ENCODE measurements at places on chromosomes 13 and 19.

- no peak for DNase-seq
Measured at GRCh38 chr13:109819874-109820273, 33.5 kb upstream of the IRS2 start.

DNA sequence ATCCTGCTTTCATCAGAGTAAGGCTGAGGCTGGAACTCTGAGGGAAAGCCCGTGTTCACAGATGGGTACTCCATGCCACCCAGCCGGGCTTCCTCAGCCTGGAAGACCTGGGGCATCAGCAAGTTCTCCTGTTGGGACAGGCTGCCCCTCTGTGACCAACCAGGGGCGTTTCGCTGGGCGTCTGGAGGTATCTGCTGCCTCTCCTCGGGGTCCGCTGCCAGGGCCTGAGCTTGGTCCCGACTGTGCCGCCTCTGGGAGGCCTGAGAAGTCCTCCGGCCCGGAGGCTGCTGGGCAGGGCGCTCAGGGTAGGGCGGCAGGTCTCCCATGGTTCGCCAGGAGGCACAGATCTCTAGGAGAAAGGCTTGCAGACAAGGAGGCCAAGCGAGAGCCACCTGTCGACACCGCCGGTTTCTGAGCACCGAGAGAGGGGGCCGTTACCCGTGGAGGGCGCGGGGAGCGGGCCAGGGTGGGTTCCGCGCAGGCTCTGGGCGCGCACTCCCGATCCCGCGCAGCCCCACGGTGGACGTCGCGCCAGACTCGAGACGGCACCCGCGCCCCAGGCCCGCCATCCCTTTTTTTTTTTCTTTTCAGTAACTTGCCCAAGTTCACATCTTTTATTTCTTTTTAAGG lies at the start of gene RSPH6A:
TSS of gene RSPH6A (minus strand) at position 458 of the 630 bp plus-strand sequence. CDS start at position 326, 132 bp downstream.
- no peak for DNase-seq

DNA sequence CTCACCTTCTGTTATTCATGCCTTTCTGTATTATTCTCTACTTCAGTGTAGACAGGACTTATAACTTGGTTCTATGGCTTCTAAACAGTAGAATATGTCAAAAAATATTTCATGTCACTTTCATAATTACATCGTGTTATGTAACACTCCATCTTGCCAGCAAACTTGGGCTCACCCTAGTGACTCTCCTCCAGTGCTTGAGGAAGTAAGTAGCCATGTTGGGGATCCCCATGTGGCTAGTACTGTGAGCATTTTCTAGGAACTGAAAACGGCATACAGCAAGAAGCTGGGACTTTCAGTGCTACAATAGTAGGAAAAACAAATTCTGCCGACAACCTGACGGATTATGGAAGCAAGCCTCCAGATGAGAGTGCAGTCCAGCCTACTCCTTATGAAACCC lies 495.6 kb downstream of the SLITRK6 start:
- DNase-seq, result no peak

DNA sequence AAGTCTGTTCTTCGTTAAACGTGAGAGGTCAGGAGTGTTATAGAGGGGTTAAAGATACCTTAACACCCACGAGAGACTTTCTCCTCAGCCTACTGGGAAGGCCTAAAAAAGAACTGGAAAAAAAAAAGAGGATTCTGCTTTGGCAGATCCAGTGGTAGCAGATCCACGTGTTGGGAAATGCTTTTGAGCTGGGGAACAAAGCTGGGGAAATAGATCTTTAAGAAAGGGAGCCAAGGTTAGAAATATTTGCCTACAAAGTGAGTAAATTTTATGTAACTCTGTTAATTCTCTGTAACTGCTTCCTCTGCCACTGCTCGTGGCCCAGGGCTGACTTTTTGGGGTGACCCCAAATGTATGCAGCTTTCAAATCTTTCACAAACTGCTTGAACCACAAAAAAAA lies 11.7 kb downstream of the RFX2 start:
- DNase-seq, result no peak

DNA sequence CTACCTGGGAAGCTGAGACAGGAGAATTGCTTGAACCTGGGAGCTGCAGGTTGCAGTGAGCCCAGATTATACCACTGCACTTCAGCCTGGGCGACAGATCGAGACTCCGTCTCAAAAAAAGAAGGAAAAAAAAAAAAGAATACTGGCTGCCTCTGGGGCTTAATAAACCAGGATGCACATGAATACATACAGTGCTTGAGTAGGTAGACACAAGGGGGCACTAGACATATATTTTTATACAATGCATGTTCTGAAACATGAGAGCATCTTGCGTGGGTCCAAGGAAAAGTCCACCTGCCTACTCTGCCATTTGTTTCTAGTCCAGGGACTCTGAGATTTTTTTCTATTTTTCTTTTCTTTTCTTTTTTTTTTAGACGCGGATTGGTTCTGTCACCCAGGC lies 31.2 kb downstream of the KEAP1 start:
- no peak for DNase-seq

DNA sequence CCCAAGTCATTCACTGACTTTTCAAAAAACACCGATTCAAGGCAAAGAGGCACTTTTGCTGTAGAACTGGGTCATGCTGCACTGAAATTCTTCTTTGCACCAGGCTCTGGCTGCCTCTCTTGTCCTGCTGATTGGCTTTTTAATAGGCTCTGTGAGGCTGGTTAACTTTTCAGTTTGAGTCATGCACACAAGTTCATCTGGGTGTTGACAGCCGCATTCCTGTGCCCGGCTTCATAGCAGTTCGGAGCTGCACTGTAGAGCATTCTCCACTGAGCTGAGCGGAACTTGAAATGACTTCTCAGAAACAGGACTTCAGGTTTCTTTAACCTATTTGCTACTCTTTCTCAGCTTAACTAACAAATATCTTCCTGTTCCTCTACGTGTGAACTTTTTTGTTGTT lies 978.3 kb downstream of the UQCRFS1 start:
- DNase-seq, result no peak

DNA sequence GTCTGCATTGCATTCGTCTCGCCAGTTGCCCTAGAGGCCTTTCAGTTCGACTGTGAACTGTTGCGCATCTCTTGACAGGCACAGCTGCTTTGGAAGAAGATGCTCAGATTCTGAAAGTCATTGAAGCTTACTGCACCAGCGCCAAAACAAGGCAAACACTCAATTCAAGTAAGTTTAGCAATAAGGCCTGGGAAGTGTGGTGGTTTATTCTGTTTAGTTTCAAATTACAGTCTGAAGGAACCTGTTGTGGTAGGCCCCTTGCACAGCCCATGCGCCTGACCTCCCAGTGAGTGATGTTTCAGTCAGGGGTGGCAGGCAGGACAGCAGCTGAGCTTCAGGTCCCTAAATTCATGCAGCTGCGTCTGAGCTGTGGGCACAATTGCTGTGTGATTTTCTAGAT lies 32.2 kb upstream of the TEX29 start:
- DNase-seq, result no peak

- peak; percentile 46 for DNase-seq
Measured at GRCh38 chr19:7494416-7495098, 5.7 kb upstream of the PEX11G start.

DNA sequence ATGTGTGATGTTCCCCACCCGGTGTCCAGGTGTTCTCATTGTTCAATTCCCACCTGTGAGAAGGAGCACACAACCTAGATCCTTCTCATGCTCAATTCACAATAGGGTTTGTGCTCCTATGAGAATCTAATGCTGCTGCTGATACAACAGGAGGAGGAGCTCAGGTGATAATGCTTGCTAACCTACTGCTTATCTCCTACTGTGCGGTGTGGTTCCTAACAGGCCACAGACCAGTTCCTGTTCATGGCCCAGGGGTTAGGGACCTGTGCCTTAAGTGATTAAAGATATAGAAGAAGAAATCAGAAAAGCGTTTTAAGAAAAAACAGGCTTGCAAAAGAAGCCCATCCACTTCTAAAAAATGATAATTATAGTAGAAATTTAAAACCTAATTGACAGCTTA lies 17.5 kb downstream of the DLEU7 start:
- DNase-seq, result no peak

DNA sequence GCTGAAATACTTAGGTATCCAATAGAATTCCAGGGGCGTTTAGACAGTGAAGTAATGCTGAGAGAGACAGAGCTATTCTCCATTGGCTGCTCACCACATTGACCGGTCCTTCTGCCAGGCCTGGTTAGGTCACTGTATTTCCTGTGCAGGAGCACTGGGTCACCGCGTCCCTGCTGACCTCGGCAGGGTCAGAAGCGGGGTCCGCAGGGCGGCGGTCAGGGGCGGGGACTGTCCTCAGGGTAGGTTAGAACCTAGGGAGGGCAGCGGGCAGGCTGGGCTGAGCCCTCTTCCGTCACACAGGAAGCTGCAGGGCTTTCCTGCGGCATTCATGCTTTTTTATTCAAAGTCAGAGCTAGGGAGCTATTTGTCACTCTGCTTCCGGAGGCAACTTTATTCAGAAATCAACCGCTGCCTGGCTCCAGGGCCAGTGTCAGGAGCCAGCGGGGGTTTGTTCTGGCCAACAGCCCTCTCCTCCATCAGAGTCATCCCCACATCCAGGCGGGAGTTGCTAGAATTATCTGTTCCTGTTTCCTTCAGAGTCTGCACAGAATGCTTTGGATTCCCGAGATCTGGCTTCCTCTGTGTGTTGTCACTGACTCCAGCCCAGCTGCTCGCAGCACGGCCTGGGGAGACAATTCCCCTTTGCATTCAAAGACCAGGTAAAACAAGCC lies 81.2 kb upstream of the WASF3 start:
- no peak for DNase-seq

- peak; percentile 68 for DNase-seq
Measured at GRCh38 chr19:11355160-11356073, at the start of gene PLPPR2. Gene PLPPR2, plus strand, starts transcription at chr19:11355432. Its CDS starts 2,242 bp downstream, at chr19:11357674.

DNA sequence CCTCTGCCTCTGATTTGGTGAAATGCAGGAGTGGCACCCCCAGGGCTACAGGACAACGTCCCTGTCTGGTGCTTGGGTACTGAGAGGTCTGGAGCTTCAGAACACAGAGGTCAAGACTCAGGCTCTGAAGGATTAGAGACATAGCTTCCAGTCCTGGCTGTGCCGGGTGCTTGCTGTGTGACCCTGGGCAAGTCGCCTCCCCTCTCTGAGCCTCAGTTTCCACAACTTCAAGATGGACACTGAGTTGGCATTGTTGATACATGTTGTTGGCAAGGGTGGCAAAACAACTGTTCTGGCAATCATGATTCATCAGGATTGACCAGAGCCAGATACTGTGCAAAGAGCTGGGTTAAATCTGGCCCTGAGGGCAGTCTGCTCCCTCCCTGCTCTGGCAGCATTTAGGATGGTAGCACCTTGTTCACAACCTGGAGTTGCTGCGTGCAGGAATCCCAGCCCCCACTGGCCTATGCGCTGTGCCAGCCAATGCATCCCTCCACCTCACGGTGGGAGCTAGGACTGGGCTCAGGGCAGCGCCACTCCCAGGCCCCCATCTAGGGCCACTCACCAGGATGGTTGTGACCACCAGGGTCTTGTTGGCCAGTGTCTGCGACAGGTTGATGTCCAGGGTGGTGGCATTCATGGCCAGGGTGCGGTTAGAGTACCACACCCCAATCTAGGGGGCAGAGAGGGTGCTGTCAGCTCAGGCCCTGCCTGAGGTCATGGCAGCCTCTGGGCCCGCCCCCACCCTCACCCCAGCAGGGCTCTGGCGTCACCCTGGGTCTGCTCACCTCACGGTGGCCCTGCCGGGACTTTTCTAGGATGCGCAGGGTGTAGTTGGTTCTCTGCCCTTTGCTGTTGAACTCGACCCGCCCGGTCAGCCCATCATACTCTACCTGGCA lies 16.7 kb downstream of the GRIK5 start:
- DNase-seq, result no peak

DNA sequence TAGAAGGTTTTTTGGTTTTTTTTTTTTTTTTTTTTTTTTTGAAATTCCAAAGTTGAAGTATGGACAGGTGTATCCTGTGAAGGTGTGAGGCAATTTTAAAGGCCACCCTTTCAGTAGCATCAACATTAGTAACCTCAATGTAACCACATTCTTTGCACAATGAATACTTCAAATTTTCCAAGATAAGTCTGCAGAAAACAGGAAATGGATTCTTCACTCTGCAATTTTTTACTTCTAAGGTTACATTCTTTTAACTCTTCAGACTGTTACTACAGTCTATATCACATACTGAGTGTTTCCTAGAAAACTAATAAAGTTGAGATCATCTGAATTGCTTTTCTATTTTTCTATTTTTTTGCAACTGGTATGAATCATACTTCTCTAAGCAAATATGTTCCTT lies 569.0 kb upstream of the GPC6 start:
- no peak for DNase-seq

GRCh38 chr19:42657556-42657955 lies 62.8 kb upstream of the CEACAM8 start:
- DNase-seq, result peak; percentile 22

- peak; percentile 55 for DNase-seq
Measured at GRCh38 chr13:46492946-46493345, 60.0 kb upstream of the LRCH1 start.

DNA sequence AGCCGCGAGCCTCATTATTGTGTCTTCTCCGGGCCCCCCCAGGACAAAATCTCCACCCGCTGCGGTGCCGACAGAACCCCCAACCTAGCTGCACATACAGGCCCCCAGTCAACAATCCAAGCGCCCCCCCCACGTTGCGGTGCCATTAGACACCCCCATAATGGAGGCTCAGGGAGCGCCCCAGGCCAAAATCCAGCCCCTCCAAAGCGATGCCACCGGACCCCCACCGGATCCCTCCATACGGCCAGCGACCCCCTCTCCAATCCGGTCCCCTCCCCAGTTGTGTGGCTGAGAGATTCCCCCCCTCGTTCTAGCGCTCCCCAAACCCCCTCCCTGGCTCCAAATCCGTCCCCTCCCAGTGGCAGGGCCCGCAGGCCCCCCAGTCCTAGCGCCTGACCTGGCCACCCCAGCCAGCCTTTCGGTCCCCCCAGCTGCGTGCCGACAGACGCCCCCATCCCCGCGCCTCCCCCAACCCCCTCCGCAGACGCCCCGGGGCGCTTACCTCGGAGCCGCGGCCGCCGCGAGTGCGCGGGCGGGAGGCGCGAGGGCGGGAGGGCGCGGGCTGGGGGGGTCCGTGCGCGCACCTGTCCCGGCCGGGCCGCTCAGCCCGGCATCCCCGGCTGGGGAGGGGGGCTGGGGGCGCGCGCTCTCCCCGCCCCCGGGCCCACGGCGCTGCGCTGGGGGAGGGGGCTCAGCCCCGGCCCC lies 21.6 kb upstream of the SEMA6B start:
- no peak for DNase-seq

- peak; percentile 57 for DNase-seq
Measured at GRCh38 chr13:25114220-25114619, 18.3 kb downstream of the PABPC3 start.
